Trophoblast cell (in vitro differentiated cells and primary cell): ENCODE measurements at places on chromosomes 5 and 9.

- peak; percentile 99 for DNase-seq
Observed at GRCh38 chr9:133113949-133114885, 6.8 kb downstream of the RALGDS start.

- DNase-seq: no peak
Observed at GRCh38 chr5:61551637-61552313, 219.7 kb downstream of the ZSWIM6 start.

DNA sequence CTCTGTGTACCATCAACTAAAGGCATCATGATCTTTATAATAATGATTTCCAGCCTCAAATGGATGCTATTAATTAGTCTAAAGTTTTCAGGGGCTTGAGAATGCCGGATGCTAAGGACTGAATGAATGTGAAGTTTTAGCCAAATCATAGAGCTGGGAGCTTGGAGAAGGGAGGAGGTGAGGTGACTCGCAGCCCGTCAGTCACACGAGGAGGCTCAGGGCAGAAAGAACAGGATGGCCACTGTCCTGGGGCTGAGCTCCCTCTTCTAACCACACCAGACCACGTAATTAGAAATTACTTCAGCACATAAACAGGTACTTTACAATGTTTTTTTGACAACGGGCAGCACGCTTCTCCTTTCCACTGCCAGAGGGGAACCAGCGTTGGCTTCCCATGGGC is 222.6 kb downstream of the NPR3 start:
- no peak for DNase-seq

GRCh38 chr5:37859805-37860204 is 20.0 kb upstream of the GDNF start:
- DNase-seq: no peak

DNA sequence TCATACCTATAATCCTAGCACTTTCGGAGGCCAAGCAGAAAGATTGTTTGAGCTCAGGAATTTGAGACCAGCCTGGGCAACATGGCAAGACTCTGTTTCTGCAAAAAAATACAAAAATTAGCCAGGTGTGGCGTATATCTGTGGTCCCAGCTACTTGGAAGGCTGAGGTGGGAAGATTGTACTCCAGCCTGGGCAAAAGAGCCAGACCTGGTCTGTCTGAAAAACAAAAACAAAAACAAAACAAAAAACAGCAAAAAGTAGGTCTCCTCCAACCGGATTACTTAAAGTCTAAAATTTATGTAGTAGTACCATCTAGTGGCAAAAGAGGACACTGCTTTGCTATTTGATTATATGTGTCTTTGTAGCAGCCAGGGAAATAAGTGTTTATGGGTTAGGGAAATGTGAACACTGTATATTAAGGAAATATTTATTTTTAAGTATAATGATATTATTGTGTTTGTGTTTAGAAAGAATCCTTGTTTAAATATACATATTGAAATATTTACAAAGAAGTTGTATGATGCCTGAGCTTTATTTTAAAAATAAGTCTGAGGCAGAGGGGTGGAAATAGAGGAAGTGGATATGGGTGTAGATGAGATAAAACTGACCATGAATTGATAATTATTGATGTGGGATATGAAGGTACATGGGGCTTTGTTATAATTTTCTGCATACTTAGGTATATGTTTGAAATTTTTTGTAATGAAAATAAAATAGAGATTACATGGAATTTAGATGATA is 20.0 kb downstream of the APC start:
- no peak for DNase-seq

DNA sequence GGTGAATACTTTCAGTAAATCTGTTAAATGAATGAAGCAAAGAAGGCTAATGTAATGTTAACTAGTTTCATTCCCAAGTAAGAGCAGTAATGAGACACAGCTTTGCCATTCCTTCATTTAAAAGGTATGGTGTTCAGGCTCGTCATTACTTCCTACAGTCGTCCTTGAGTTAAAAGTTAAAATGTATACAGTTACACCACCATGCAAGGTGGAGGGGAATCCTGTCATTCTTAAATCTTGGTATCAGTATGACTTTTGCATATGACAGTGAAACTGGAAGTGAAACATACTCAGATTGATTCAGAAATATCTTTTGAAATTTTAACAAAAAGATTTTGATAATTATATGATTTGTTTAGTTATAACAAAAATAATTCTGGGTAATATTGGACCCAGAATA is 25.9 kb downstream of the MTRR start:
- DNase-seq: no peak

DNA sequence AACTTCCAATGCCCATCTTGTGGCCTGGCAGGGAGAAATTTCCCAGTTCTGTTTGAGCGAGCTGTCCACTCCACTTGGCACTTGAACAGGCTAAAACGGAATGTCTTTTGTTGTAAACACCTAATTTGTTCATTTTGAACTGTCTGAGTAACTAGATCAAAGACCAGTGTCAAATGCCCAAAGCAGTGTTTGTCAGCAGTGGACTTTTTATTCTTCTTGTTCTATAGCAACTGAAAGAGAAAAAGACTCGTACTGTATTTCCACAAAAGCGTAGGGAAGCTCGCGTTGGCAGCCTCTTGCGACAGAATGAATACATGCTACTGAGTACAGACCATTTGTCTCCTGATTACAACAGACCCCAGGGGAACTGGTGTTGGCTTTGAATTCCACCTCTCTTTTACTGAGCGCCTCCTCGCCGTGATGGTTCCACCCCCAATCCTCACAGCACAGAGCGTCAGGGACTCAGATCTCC is 601.8 kb upstream of the ZNF608 start:
- no peak for DNase-seq

DNA sequence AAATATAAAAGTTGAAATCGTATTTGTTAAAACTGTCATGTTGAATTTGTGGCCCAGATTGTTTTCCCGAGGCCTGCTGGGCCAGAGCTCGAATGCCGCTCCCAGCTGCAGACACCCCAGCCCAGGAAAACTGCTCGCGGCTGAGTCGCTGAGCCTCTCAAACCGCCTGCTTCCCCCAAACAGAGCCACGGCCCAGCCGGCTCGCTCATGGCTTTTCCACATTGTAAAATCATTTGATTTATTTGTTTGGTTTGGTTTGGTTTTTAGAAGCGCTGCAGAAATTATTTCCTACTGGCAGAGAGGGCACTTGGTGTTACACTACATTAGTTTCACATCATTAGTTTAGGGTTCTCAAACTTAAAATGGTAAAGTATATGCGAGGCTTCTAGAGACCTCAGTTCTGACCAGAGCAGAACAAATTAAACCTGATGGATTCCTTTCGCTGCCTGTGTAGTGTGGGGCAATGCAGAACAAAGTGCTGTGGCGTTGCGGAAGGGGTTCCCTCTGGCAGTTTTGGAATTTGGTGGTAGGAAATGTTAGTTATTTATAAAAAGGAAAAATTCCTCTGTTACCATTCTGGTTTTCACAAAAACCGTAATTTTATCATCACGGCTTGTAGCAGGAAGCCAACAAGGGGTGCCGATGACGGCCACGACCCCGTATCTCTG is 156.5 kb upstream of the PITX1 start:
- no peak for DNase-seq

DNA sequence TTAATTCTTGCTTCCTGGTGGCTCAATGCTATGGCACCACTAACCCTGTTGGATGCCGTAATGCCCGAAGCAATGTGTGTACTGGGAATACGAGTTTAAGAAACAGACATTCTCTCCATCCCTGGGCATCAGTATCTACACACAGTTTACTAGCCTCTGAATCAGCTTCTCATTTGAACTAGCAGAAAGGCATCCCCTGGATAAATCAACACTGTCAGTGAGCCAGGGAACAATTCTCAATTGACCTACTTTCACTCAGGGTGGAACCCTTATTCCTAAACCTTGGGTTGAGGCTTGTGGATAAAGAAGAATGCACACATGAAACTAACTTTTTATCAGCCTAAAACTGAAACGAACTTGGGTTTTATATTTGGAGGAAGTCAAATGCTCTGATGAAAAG is 331.0 kb downstream of the GADD45G start:
- no peak for DNase-seq

- DNase-seq: no peak
Observed at GRCh38 chr5:32298059-32298415, 14.7 kb downstream of the MTMR12 start.

DNA sequence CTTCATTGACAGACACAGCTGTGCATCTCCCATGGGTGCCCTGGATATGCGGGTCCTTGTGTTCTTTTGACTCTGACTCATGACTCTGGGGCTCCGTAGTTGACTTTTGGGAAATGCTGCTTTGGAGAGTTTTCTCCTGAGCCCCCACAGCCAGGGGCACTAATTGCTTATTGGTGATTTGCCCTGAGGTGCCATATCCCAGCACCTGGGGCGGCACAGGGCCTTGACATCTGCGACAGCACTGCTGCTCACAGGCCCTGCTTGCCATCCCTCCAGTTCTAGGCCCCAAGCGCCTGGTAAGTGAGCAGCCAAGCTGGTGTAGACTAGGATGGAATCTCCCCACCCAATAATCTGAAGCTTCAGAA is 75.1 kb downstream of the AMBP start:
- no peak for DNase-seq

GRCh38 chr5:2143646-2144353 is 261.1 kb upstream of the IRX4 start:
- DNase-seq: no peak

DNA sequence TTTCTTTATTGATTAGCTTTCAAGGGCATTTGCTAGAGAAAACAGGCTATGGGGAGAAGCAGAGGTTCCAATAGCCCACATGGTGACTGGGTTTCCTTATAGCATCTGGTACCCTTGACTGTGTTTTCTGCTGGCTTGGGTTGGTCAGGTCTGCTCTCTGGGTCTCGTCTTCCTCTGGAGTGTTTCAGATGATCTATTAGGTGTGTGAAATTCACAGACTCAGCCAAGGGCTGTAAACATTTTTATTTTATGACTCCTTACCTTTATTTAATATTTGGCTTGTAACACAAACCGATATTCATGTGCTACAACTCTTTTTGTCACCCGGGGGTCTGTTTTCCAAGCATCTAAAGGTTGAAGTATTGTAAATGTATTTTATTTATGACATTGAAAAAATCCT is 338.9 kb downstream of the GADD45G start:
- DNase-seq: no peak

DNA sequence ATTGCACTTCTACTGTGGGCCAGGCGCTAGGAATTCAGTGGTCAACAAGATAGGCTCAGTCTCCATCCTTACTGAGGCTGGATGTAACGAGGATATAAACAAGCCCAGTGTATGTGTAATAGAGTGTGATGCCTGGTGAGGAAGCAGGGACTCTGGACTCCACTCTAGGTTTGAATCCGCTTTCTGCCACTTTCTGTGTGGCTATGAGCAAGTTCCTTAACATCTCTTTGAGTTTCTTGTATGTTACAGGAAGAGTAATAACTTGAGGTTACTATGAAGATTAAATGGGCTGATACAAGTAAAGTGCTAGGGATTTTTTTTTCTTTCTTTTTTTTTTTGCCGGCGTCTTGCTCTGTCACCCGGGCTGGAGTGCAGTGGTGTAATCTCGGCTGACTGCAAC is 12.4 kb downstream of the DOCK2 start:
- DNase-seq: no peak

GRCh38 chr9:17491780-17492179 is 87.1 kb upstream of the SH3GL2 start:
- DNase-seq: no peak

- no peak for DNase-seq
Observed at GRCh38 chr9:123485216-123485615, 129.2 kb downstream of the CRB2 start.

DNA sequence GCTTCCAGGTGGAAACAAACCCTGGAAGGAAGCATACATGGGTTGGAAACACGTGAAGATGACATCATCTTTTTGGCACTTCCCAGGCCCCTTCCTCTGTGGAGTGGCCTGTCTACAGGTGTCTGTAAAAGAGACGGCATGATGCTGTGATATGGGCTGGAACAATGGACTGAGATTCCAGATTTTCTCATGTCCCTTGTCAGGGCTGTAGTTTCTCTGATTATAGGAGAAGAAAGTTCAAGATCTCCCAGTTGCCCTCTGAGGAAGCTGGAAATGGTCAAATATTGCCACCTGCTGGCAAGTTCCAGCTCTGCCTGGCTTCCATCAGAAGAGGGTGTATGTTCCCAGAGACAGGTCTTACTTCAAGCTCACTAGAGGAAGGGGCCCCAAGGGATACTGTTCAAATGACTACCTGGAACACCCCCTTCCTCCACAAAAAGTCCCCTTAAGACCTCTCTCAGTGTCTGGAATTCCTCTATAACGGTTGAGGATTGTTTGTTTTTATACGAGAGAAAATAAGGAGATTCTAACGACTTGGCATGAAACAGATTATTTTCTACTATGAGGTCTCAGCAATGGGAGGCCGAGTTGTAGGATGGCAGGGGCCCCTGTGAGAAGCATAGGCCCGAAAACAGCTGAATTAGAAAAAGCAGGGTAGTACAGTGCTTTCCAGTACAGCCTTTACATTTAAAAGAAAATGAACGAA is 7.3 kb upstream of the ANXA6 start:
- DNase-seq: peak; percentile 93

GRCh38 chr5:73443829-73444498 is 4.6 kb downstream of the FOXD1 start:
- no peak for DNase-seq

DNA sequence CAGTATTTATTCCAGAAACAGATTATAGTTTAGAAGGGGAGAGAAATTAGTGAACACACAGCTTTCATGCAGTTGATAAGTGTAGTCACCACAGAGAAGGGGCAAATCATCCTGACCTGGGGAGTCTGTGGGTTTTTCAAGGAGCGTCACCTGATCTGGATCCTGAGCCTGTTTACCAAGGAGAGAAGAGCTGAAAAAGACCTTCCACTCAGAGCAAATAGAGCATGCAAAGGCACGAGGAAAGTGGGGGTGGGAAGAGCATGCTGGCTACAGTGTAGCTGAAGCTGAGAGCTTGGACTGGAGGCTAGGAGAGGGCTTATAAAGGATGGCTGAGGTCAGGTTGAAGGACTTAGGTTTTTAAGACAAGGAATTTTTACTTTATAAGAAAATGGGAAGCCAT is 30.4 kb downstream of the ACO1 start:
- no peak for DNase-seq

DNA sequence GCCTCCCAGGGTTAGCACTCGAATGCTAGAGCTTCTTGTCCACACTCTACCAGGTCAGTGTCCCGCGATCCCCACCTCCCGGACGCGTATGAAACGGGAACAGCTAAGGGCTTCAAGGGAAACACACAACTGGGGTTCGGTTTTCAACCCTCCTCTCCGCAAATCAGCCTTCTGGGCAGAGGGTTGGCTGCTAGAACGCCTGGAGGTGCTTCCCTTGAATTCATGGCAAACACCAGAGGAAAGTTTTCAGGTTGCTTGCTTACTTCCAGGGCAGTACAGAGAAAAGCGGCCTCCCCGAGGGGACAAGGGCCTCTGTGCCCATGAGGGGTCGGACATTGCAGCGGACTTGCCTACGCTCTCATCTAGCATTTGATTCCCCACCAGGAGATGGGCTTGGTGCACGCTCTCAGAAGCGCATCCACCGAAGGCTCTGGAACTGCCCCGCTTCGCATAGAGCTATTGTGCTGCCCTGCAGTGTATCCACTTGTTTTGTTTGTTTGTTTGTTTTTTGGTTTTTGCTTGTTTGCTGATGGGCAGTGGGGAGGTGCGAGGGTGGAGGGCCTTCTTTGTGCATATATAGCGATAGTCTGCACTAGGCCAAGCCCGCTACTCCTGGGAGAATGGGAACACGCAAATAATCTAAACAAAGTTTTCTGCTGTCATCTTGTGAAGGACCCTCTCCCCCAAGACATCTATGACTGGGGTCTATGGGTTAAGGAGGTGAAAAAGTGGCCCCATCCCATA is 1.3 kb upstream of the DMRT3 start:
- no peak for DNase-seq
